ENCODE measurements at places on chromosomes 16 and 17.

GRCh38 chr16:24075931-24076716, 180.0 kb upstream of the CACNG3 start:
- peak; percentile 47 for DNase-seq

GRCh38 chr17:77002103-77003045, 134.2 kb downstream of the MGAT5B start:
- no peak for DNase-seq

DNA sequence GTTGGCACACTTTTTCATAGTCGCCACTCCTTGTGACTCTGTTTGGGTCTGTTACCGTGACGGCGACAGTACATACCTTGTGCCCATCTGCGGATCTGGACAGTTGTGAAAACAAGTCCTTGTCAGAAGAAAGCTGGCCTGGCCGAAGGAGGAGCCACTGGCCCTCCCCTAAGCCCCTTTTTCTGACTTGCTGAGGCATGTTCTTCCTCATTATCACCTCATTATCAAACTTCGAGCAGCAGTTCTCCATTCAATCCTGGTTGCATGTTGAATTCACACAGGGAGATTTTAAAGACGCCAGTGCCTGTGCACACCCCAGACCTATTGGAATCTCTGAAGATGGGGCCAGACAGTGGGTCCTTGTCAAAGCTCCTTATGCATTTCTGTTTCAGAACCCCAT, 61.1 kb downstream of the CYLD start:
- DNase-seq = no peak

DNA sequence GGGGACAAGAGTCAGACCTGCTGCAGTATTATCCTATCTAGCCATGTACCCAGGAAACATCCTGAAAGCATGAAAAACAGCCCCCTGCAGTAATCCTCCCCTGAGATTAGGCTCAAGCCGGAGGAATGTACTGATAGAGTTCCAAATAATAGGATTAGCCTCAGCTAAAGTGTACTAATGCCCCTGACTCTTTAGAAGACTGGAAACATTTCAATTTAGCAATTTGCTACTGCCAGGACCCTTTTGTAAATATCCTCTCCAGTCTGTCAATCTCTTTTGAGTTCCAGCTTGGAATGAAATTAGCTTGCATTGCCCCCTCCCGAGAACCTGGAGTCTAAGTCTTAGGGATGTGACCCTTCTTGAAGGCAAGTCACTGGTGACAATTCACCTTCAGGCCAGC, 110.8 kb upstream of the DNAH9 start:
- no peak for DNase-seq

DNA sequence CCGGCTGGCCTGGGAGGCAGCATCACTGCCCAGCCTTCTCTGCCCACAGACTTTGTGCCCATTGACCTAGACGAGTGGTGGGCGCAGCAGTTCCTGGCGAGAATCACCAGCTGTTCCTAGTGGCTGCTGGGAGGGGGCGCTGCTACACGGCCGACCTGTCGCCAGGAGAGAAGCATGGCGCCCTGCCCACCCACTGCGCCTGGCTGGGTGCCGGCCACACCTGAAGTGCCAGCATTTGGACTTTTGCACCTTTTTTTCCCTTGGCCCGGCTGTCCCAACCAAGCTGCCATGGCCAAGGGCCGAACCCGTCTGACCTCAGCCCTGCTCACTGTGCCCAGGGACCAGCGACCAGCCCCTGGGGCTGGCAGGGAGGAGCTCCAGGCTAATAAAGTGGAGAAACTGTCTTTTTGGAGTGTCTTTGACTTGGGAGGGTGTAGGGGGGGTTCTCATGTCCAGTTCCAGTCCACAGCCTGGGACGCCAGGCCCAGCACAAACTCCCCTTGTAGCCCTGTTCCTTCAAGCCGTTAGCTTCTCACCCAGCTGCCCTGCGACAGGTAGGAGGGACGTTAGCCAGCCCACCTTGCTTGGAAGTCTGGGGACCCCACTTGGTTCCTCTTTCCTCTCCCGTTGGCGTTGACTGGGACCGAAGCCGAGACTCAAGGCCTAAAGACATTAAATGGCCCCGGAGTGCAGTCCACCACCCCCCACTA, 939 bp upstream of the WDR90 start:
- peak; percentile 34 for DNase-seq

- no peak for DNase-seq
Observed at GRCh38 chr17:82299452-82299851, 18.0 kb downstream of the CD7 start.

- DNase-seq = peak; percentile 63
Observed at GRCh38 chr16:55494994-55495421, 13.9 kb upstream of the LPCAT2 start.

- DNase-seq = no peak
Observed at GRCh38 chr16:67311607-67312488, 14.7 kb downstream of the KCTD19 start.

DNA sequence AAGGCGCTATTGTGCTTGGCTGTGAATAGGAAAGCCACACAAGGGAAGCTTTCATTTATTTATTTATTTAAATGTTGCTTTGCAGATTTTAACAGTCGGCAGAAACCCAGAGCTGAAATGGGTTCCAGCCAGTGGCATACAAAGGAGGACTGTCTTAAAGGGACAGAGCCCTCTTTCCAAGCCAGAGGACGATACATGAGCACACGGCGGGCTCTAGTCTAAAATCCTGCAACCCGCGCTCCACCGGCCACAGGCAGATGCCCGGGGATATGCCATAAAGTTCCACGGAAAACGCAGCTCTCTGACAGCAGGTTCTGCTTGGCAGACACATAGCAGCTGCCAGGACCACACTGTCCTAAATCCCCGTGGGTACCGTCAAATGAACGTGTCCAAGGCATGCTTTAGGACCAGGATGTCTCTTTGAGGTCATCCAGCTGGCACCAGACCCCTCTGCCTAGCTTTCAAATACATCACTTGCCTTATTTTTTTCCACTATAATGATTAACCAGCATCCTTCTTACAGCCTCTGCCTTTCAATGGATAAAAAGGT, 64.6 kb downstream of the CYTH1 start:
- no peak for DNase-seq

DNA sequence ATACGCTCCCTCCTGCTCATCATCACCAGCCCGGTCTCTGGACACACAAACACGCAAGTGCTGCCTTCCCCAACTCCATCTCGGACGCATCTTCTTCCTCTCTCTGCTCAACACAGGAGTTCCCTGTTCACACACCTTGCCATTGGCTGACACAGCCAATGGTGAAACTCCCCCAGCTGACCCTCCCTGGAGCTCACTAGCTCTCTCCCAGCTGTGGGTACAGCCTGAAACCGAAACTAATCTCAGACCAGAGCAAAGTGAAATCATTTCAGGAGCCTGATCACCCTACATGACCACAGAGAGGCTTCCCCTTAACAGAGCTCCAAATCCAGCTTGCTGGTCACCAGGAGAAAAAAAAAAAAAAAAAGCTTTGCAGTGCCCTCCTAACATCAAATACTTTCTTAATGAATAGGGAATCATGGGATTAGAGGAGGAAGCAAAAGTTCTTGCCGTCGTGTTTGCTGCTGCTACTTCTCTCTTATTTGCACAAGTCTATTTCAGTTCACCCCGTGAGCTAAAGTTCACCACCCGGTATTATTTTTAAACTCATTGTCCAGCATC, 8.3 kb downstream of the CUEDC1 start:
- DNase-seq = peak; percentile 88

- no peak for DNase-seq
Observed at GRCh38 chr17:49727380-49727779, 19.6 kb upstream of the SLC35B1 start.

- DNase-seq = no peak
Observed at GRCh38 chr17:37365589-37365988, 10.2 kb upstream of the C17orf78 start.

DNA sequence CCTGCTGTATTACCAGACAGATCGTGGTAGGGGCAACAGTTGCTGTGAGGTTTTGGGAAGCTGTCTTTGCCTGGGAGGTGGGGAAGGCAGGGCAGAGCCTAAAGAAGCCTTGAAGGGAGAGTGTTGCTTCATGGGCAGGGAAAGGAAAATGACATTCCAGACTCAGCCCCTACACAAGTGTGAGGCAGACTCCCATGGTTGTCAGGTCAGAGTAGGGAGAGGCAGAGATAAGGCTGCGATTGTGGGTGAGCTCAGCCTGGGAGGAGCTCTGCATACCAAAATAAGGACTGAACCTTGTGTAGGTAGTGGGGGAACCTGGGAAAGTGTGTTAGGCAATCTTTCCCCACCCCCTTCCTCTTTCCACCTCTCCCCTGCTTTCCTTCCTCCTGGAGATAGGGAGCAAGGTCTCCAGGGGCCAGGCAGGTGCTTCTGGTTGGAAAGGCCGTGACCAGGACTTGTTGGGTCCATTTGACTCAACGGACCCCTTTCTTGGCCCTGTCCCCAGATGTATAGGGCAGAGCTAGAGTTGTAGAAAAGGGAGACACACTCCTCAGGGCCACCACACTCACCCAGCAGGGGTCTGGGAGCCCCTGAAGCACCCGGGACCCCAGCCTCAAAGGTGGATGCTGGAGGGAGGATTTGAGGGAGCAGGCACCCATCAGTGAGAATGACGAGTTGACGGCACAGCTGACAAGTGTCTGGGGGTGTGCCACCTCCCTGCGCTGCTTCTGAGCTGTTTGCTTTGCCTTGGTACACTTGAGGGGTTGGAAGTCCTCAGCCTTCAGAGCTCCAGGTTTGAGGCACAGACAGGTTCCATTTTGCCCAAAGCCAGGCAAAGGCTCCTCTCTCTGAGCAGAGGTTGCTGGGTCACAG, 18.5 kb upstream of the TOB1 start:
- peak; percentile 20 for DNase-seq

- no peak for DNase-seq
Observed at GRCh38 chr17:40058865-40059264, 3.9 kb upstream of the THRA start.

Measured in NB4 (cell line).